Cardiac muscle cell (in vitro differentiated cells and primary cell): ENCODE measurements at places on chromosomes 12 and 14.

GRCh38 chr12:26124446-26125399, at the start of gene BHLHE41:
TSS of gene BHLHE41 (minus strand) at chr12:26125037. CDS start at chr12:26124779, 258 bp downstream.
- H3K27me3 ChIP-seq, result peaks cover 93% of the 10 kb centered on the region
- no peaks in the 10 kb centered on the region for H3K4me1 ChIP-seq
- peak; percentile 67 for DNase-seq
- no peak within 1 kb of the TSS for H3K27ac ChIP-seq

- no peaks in the 10 kb centered on the region for H3K4me1 ChIP-seq
- H3K4me3 ChIP-seq, result no peak overlapping the region
- H3K36me3 ChIP-seq, result peaks cover 25% of the 10 kb centered on the region
- no peak for DNase-seq
Observed at GRCh38 chr12:132056951-132057350, 87.2 kb downstream of the DDX51 start.

GRCh38 chr12:51686727-51687126, 95.7 kb downstream of the SCN8A start:
- H3K27me3 ChIP-seq, result no peaks in the 10 kb centered on the region
- no peak overlapping the region for H3K27ac ChIP-seq
- H3K36me3 ChIP-seq, result no peaks in the 10 kb centered on the region
- H3K4me1 ChIP-seq, result peaks cover 3% of the 10 kb centered on the region

DNA sequence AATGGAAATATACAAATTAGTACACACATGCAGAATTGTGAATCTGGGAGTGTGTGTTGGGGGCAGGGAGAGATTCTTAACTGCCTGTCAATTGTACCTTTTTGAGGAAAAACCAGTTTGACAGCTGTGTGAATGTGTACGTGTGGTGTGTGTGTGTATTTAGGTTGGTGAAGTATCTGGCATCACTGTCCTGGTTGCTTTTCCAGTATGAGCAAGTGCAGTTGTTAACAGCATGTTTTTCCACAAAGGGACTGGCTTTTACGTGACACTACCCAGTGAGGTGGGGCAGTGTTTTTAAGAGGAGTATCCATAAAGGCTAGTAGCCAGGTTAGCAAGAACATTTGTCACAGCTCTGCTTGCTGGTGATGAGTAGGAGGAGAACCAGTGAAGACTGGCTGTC, 56.1 kb downstream of the DAAM1 start:
- H3K4me3 ChIP-seq, result no peak overlapping the region
- no peak overlapping the region for H3K27ac ChIP-seq
- no peaks in the 10 kb centered on the region for H3K4me1 ChIP-seq
- H3K27me3 ChIP-seq, result no peaks in the 10 kb centered on the region
- no peak for DNase-seq

DNA sequence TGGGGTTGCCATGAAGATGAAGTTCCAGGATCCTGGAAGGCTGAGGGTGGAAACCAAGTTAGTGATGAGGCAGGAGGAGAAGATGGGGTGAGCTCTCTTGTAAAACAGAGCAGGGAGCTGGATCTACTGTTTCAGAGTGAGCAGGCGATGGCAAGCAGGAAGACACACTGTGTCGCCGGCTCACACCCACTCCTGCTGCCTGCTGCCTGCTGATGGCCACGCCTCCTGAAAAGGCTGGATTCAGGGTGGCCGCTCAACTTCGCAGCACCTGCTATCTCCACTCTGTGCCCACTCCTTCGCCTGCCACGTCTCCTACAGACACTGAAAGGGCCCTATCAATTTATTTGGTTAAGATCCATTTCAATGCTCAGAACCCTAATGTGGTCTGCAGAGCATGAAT, 96.1 kb downstream of the RBM19 start:
- DNase-seq, result no peak
- H3K27me3 ChIP-seq, result no peaks in the 10 kb centered on the region
- no peaks in the 10 kb centered on the region for H3K4me1 ChIP-seq
- H3K36me3 ChIP-seq, result no peaks in the 10 kb centered on the region

DNA sequence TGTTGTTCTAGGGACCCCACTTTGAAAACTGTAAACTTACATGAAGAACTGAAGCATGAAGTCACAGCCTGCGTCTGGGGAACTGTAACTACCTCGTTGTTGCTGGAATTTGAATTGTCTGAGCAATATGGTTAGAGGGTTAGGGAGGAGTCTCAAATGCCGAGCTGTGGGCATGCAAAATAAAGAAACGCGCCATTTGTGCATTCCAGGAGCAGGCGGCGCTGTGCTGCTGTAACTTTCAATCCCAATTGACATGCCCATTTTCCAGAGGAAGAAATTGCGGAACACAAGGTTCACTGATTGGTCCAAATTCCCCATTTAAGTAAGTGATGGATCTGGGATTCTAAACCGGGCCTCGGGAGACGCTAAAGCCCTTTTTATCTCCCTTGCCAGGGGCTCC, 61.3 kb downstream of the ZNF664 start:
- no peaks in the 10 kb centered on the region for H3K36me3 ChIP-seq
- DNase-seq, result no peak
- peaks cover 11% of the 10 kb centered on the region for H3K4me1 ChIP-seq
- H3K27ac ChIP-seq, result no peak overlapping the region
- no peaks in the 10 kb centered on the region for H3K27me3 ChIP-seq

GRCh38 chr12:127145929-127146789, 1120.8 kb upstream of the TMEM132C start:
- no peak overlapping the region for H3K27ac ChIP-seq
- peak; percentile 57 for DNase-seq
- no peaks in the 10 kb centered on the region for H3K27me3 ChIP-seq
- no peaks in the 10 kb centered on the region for H3K36me3 ChIP-seq
- no peaks in the 10 kb centered on the region for H3K4me1 ChIP-seq

DNA sequence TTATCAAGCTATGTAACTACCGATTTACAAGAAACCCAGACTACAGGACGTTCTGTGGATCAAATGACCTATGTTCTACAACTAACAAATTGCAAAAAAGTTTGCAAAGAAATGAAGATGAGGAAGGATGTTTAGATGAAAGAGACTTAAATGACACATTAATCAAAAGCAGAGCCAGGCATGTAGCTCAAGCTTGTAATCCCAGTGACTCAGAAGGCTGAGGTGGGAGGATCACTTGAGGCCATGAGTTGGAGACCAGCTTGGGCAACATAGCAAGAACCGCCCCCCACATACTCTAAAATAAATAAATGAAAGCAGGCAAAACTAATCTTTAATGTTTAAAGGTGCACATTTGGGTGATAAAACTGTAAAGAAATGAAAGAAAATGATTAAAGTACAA, 331.9 kb downstream of the BTG1 start:
- H3K4me1 ChIP-seq, result no peaks in the 10 kb centered on the region
- no peak overlapping the region for H3K27ac ChIP-seq
- no peaks in the 10 kb centered on the region for H3K27me3 ChIP-seq
- no peaks in the 10 kb centered on the region for H3K36me3 ChIP-seq

GRCh38 chr12:124404162-124404784, 109.4 kb downstream of the RFLNA start:
- no peak overlapping the region for H3K4me3 ChIP-seq
- H3K36me3 ChIP-seq, result peaks cover 14% of the 10 kb centered on the region
- no peaks in the 10 kb centered on the region for H3K4me1 ChIP-seq

DNA sequence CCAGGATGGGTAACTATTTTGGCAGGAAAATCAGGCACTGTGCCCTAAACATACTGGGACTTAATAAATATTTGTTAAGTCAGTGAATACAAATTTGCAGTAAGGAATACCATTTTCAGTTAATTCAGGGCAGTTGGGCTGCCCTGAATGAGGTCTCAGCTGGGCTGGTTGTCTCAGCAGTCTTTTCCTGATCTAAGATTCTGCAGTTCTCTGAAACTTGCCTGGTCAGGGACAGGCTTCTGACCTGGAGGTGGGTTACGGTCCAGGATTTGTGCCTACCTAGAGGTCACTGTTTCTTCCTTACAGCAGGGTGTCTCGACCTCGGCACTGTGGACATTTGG, 160.6 kb downstream of the KTN1 start:
- no peak overlapping the region for H3K27ac ChIP-seq
- no peak for DNase-seq
- H3K4me1 ChIP-seq, result no peaks in the 10 kb centered on the region
- peaks cover 8% of the 10 kb centered on the region for H3K27me3 ChIP-seq
- no peak overlapping the region for H3K4me3 ChIP-seq

DNA sequence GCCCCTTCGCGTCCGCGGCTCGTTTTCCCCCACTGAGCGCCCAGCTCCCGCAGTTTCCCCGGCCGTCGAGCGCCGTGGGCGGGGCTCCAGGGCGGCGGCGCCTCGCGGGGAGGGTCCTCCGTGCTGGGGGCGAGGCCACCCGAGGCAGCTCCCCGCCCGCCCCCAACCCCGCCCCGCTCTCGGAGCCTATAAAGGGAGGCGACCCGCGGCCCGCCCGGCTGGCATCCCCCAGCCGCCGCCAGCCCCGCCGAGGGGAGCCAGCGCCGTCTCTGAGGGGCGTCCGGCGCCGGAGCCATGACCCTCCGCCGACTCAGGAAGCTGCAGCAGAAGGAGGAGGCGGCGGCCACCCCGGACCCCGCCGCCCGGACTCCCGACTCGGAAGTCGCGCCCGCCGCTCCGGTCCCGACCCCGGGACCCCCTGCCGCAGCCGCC, at the start of gene TAMALIN:
TSS of gene TAMALIN (plus strand) at position 221 of the 432 bp plus-strand sequence. CDS start at position 295, 74 bp downstream.
- H3K4me3 ChIP-seq, result peak within 1 kb of the TSS; percentile 57
- H3K27me3 ChIP-seq, result peaks cover 11% of the 10 kb centered on the region
- peak; percentile 80 for DNase-seq
- H3K36me3 ChIP-seq, result no peaks in the 10 kb centered on the region
- peaks cover 17% of the 10 kb centered on the region for H3K4me1 ChIP-seq
